ENCODE measurements at places on chromosomes 6 and 20.

GRCh38 chr6:49087369-49087768, 375.7 kb downstream of the MMUT start:
- DNase-seq = no peak

DNA sequence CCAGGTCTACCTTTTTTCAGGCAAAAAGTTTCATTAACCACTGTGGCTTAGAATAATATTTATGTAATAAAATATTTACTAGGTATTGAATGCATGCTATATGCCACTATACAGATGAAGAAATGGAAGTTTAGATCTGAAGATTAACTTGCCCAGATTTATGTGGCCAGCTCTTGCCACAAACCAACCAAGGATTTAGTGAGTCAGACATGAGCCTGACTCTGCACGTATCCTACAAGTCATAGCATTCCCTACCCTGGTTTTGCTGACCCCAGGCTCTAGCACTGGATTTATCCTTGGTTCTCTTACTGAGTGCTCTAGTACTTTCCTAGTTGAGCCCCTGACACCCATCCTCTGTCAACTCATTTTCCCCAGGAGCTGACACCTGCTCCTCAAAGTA, 75.4 kb downstream of the ANKEF1 start:
- no peak for DNase-seq

GRCh38 chr20:56423886-56424285, 11.8 kb downstream of the CASS4 start:
- no peak for DNase-seq

DNA sequence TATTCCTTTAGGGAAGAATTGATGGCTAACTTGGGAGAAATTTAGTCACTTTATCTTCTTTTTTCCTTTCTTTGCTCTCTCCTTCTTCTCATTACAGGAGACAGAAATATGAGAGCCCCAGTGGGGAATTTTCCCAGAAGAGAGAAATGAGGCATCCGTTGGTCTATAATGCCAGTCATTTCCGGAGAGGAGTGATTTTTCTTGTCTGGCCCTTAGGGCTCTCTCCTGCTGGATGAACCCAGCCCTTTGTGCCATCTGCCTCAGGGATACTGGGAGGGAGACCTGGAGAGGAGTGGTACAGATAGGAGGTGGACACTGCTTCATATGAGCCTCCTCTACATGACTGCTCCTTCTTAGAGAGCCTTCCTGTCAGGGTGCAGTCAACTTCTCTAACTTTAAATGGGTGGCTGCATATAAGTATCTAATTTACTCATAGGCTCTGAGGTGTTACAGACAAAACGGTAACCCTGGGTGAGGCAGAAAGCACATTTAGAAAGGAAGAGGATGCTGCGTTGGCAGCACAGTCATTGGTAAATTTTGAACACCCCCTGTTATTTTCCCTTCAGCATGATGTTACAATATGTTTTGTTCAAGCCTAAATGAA, 21.9 kb downstream of the RIMS1 start:
- no peak for DNase-seq

DNA sequence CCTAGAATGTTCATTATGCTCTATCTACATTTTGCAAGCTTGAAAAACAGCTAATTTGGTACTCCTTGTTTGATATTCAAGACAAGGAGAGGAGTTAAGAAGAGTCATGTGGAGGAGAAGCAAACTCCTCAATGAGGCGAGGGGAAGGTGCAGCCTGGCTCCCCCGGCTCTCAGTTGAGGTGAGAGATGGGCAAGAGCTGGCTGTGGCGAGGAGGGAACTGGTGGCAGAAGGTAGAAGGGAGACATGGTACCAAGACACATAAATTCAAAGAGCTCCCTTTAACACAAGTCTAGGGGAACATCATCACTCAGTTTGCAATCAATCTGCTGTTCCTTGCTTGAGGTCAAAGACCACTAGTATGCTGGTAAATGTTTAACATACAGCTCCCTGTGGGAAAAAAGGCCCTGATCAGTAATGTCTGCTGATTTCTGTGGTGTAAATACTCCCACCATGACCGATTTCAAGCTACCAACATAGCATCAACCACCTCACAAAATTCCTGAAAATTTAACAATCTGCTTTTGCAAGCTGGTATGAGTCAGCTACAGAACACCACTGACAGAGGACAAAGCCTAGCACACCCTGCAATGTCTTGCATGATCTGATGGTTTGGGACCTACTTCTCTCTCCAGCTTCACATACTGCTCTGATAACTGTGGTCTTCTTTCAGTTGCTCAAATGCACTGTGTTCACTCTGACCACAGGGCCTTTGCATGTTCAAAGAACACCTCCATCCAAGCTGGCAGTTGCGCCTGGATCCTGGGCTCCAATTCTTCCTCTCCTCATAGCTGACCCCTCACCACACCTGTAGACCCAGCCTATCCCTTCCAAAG, 516.3 kb upstream of the CHD6 start:
- DNase-seq = no peak

DNA sequence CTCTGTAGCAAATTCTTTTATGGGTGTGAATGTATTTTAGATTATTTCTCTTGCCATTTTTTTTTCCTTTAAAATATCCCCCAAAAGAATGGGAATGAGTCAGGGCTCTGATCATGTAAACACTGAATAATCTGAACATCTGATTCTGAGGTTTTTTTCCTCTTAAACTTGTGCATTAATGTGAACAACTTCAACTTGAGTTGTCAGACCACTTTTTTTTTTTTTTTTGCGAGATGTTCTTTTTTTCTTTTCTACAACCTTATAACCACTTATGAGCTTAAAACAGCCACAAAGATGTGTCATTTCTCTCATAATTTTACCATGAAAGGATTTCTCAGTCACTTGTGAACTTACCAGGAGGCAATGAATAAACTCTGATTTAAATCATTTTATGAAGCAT, 85.3 kb downstream of the TBC1D7 start:
- DNase-seq = no peak

DNA sequence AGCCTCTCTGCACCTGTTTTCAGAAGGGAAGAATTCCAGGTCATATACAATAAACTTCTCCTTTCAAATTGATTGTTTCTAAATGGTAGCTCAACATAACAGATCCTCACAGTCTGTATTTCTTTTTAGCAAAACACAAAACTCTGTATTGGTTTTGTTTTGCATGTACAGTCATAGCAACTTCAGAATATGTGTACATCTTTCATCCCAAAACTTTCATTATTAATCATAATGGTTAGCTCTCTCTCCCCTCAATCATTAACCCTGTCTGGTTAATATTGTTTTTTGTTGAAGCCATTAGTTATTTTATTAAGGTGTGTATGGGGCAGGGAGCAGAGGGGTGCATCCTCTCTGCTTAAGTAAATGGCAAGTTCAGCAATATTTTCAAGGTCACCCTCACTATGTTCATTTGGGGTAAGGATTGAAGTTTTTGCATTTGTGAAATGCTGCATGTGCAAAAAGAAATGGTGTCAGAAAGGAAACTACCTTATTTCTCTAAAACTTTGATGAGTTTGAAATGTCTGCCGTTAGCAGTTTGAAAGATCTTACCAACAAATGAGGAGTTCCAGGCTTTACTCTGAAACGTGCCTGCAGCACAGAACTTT, 136.8 kb upstream of the BTBD3 start:
- DNase-seq = no peak

DNA sequence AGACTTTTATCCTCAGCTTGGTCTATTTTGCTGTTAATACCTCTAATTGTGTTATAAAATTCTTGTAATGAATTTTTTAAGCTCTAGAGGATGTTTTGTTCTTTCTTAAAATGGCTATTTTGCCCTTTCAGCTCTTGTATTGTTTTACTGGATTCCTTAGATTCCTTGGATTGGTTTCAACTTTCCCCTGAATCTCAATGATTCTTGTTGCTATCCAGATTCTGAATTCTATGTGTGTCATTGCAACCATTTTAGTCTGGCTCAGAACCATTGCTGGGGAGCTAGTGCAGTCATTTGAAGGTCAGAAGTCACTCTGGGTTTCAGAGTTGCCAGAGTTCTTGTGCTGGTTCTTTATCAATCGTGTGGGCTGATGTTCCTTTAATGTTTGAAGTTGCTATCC, 37.1 kb downstream of the OTOR start:
- no peak for DNase-seq

GRCh38 chr6:137754866-137755265, 112.2 kb upstream of the TNFAIP3 start:
- no peak for DNase-seq

DNA sequence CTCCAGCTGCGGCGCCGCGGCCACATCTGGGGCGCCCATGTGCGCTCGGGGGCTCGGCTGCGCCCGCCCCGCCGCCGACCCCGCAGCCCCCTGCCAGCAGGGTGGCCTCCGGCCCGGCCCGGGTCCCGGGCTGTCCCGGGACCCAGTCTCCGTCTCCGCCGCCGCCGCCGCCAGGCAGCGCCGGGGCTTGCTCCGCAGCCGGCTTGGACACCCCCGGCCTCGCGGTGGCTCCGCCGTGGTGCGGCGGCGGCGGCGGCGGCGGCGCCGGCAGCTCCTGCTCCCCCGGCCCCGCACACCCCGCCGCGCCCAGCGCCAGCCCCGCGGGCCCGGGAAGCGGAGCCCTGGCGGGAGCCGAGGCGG, 219 bp downstream of the ISM1 start:
- no peak for DNase-seq

DNA sequence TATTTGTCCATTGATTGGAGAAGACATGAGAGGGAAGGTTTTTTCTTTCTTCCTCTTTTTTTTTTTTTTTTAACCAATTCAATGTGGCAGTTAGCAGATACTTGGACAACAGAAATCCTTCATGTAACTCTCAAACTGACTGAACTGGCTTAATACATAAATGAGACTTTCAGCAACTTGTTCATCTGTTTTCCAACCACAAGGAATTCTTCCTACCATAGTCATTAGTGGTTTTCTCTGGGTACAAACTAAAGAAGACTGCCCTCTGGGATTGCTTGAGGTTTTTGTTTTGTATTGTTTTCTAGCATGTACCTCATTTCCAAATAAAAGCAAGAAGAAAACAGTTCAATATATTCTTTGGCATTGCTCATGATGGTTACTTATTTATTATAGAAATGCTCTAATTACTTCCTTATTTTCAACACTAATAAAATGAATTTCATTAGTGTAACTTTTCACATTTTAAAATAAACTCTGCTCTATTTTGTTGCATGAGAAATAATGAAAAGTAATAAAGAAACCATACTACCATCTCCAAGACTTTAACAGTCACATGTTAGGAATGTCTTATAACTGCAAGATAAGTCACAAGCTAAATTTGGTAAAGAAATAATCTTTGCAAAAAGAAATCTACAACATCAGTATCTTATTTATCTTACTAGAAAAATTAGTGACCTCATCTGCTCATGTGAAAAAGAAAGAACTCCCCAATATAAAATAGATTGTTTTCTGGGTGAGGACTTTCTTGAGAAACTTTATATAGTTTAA, 52.0 kb downstream of the ME1 start:
- no peak for DNase-seq

- no peak for DNase-seq
Observed at GRCh38 chr6:9295644-9296043, 860.3 kb upstream of the SLC35B3 start.

GRCh38 chr6:157337751-157338150, 14.4 kb upstream of the TMEM242 start:
- no peak for DNase-seq

DNA sequence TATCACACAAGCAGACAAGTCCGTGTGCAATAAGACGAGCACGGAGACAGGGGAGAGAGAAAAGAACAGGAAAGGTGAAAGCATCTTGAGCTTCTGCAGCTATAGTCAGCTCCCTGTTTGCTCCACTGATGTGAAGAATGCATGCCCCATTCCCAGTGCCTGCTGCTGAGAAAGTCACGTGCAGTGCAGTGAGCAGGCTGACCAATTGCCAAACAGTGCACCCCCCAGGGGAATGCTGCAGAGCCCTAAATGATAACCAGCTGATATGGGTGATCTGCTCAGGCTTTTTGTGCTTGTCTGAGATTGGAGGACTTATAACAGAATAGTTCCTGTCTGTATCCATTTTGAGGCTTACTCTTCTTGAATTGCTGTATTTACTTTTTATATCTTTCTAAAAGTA, 121.5 kb downstream of the PACRG start:
- no peak for DNase-seq

DNA sequence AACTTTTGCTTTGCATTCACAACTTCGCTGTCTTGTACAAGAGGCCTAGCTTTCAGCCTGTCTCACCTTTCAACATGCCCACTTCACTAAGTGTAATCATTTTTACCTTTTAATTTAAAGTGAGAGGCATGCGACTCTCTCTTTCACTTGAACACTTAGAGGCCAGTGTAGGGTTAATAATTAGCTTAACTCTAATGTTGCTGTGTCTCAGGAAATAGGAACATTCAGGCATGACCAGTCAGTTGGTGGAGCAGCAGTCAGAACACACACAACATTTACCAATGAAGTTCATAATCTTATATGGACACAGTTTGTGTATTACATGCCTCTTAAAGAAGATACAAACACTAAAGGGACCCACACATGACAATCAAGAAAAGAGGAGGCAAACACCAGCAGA, 47.6 kb downstream of the HTR1B start:
- no peak for DNase-seq

DNA sequence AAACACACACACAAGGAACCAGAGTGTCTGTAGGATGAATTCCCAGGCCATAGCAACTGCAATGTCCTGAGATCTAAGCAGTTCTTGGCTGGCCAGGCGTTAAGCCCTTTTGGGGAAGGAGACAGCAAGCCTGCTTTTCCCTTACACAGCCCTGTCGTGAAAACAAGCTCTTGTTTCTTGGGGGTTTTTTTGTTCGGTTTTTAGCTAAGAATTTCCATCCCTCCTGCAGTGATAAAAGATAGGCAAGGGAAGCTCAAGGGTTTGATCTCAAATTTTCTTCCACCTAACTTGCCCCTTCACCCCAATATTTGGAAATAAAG, 1.5 kb downstream of the TNFRSF21 start:
- DNase-seq = no peak

- DNase-seq = no peak
Observed at GRCh38 chr20:57108218-57108617, 158.2 kb downstream of the BMP7 start.

DNA sequence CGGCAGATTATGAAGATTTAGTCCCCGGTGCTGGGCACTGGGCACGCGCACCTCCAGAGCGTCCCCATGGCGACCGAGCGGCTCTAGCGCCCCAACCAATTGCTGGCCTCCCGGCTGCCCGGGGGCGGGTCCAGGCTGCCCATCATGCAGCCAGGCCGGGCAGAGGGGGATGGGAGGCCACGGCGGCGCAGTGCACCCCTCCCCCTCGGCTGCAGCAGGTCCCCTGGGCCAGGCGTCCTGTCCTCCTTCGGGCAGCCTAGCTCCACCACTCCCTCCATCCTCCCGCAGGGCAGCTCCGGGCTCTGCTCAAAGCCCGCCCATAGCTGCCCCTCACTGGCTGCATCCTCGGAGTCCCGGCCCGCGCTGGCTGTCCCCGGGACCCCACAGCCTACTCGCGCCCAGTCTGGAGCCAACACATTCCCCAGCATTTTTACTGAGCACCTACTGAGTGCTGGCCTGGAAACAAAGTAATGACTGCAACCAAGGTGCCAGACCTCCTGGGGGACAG, 99.4 kb downstream of the ASXL1 start:
- peak; percentile 57 for DNase-seq

DNA sequence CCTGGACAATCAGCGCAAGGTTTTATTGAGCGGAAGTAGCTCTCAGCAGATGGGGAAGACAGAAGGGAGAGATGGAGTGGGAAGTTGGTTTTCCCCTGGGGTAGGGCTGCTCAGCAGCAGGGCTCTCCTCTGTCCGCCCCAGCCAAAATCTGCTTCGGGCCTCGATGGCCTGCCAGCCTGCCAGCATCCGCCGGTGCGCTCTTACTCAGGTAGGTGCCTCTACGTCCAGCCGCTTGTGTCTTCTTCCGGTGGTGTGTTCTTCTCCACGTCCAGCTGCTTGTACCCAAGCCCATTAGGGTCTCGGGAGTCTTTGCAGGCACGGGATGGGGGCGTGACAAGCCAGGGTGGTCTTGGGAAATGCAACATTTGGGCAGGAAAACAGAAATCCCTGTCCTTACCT, 1340.0 kb upstream of the MAP3K7 start:
- no peak for DNase-seq

GRCh38 chr6:38131527-38131965, 312.0 kb downstream of the ZFAND3 start:
- no peak for DNase-seq
